Karpas-422 (cell line): ENCODE measurements at places on chromosomes 6 and 20. TPM values are rescaled to one million over a fixed set of nuclear protein-coding genes. Genes with fewer than 3 reads are reported as not detected.

DNA sequence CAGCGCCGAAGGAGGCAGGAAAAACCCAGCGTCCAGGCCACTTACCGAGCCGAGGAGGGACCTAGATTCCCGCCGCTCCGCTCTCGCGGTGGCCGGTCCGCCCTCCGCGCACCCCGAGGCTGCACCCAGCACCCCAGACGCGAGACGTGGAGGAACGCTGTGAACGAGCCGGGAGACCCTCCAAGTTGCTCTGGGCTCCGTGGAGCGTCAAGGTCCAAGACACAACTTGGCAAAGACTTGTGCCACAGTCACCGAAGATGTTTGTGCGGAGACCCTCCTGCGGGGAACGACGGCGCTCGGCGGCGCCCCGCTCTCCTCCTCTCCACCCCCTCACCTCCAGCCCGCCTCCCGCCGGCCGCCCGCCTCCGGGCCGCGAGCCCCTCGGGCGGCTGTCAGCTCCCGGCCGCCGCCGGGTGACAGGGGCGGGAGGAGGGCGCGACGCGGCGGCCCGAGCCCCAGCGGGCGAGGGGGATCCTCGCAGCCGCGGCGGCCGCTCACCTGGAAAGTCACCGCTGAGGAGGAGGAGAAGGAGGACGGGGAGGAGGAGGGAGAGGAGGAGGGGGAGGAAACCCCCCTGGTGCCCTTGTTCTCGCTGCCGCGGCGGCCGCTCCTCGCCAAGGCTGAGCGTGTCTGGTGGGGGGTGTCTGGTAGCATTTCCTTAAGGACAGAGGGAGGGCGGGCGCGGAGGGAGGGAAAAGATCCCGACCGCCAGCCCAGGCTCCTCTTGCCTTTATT, 637 bp upstream of the HIVEP2 start:
- peak; percentile 44 for DNase-seq
- H3K36me3 ChIP-seq: no peaks in the 10 kb centered on the region
- H3K4me3 ChIP-seq: peak overlapping the region; percentile 64

CDSN gene
- not detected in 2 replicates for total RNA-seq

DNA sequence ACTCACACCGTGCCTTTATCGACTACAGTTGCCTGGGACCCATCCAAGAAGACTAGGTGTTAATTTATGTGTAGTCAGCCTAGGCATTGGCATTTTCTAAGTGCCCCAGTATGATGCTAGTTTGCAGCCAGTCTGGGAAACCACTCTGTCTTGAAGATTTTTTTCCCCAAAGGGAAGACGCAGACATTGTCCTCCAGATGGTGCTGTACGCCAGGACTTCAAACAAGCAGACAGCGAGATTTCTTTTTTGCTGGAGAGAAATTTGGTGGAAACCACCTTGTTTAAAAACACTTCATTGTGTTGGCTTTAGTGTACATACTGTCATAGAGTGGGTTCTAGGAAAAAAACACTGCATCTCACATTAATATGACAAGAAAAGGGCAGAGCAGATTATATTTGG, 30.0 kb downstream of the ALDH5A1 start:
- 0 out of 2 replicates have a peak overlapping the region, but pooled peaks have one; percentile 17 for H3K27ac ChIP-seq
- H3K27me3 ChIP-seq: no peaks in the 10 kb centered on the region
- DNase-seq: peak; percentile 77
- no peaks in the 10 kb centered on the region for H3K36me3 ChIP-seq
- no peak overlapping the region for H3K4me3 ChIP-seq

- peak; percentile 66 for DNase-seq
- peaks cover 15% of the 10 kb centered on the region for H3K4me1 ChIP-seq
- H3K4me3 ChIP-seq: peak overlapping the region; percentile 63
- H3K27ac ChIP-seq: no peak overlapping the region
- no peaks in the 10 kb centered on the region for H3K36me3 ChIP-seq
- no peaks in the 10 kb centered on the region for H3K27me3 ChIP-seq
These were observed 114.9 kb upstream of the BTN3A2 start for GRCh38 chr6:26249957-26250697.

KIF13A gene
- total RNA-seq: 0.07 TPM in 1 of 2 replicates, not detected in the other
